Kidney (tissue), 22 donors: ENCODE measurements at places on chromosomes 4 and X. TPM values are rescaled to one million over a fixed set of nuclear protein-coding genes. Genes with fewer than 3 reads are reported as not detected.
A peak's percentile ranks its signal among the peaks of the same experiment; 100 is the strongest.

IL9R gene
- 0.88 TPM for total RNA-seq

TMSB15C gene
- total RNA-seq, result 1.5 TPM

ADH7 gene
- not detected for total RNA-seq

XAGE1A gene
- total RNA-seq, result not detected

L1CAM gene
- 71.9 TPM for total RNA-seq

PLP1 gene
- total RNA-seq, result 2.4 TPM

ABHD18 gene
- total RNA-seq, result 12.3 TPM

TCEAL3 gene
- total RNA-seq, result 34.2 TPM

MAGEE1 gene
- 4.3 TPM for total RNA-seq

GRCh38 chr4:73727685-73728084, 12.7 kb upstream of the CXCL8 start:
- peak; percentile 68 for DNase-seq

DNA sequence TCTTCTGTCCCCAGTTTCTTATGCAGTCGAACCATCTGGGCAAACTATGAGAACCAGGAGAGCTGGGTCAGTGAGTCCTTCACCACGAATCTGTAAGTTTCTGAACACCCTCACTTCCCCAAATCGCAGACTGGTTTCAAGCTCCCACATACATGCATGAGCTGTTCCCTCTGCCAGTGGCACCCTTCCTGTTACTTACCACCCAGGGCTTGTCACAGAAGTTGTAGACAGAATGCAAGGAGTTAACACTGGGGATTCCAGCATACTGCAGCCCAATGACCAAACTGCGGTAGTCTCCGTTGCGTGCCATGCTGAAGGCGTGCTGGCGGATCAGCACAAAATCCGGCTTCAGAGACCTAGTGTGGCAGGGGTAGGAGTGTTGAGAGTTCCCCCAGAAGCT, 14.6 kb downstream of the SYN1 start:
- DNase-seq, result no peak

DNA sequence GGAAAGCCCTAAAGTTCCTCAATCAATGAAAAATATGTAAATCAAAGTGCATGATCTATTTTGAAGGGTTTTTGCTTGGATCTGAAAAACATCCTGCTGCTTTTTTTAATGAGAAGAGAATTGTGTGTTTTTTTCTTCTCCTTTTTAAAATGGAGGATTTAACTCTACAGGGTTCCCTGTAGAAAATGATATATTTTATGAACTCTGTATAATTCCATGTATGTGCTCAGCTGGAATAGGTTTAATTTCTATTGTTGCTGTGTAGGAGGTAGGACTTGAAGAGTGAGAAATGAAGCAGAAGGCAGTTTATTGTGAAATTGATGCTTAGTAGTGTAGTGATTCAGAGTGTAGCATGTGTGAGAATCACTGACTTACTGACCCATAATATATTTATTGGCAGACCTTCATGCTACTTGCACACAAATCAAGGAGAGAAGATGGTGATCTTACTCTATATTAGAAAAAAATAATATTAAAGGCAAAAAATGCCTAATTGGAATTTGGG, 286.8 kb upstream of the FSTL5 start:
- DNase-seq, result no peak

GRCh38 chr4:169907705-169908104, 118.5 kb downstream of the MFAP3L start:
- DNase-seq, result no peak

GRCh38 chrX:94676285-94676684, 1002.3 kb downstream of the FAM133A start:
- no peak for DNase-seq

GRCh38 chr4:6087669-6088341, 69.6 kb upstream of the C4orf50 start:
- DNase-seq, result peak; percentile 62

DNA sequence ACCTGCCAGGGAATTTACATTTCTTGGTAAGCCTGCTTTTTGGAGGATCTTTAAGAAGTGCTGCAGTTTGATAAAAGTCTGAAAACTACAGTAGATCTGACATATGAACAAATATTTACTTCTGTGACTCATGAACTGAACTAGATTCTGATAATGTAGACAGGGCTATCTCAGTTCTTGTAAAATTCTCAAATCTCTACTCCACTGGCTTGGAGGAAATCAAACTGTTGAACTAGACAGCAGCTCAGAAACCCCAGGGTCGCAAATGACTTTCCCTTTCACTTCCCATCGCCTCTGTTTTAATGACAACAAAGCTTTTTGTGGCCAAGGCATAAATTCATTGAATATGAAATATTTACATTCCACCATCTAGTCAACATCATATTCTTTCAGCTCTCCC, 15.4 kb upstream of the OCIAD1 start:
- no peak for DNase-seq

GRCh38 chrX:115966920-115967319, 203.6 kb upstream of the AGTR2 start:
- DNase-seq, result peak; percentile 15

GRCh38 chrX:122565952-122566351, 618.1 kb upstream of the GRIA3 start:
- peak; percentile 16 for DNase-seq

GRCh38 chr4:121900132-121900983, 30.1 kb upstream of the BBS7 start:
- no peak for DNase-seq

DNA sequence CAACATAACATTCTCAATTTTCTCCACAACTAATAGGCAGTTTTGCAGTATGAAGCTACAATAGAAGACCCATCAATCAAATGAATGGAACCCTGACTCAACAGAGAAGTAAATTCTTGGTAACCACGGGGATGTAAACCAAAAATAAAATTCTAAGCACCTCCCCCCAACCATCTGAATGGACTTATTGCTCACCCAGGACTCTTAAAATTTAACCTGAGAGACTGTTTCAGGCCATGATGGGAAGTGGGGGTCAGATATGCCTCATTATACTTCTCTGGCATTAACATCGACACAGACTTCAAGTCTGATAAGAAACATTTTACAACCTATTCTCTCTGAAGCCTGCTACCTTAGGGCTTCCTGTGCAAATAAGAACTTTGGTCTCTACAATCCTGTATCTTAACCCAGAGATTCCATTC, 620.9 kb downstream of the TLL1 start:
- no peak for DNase-seq

DNA sequence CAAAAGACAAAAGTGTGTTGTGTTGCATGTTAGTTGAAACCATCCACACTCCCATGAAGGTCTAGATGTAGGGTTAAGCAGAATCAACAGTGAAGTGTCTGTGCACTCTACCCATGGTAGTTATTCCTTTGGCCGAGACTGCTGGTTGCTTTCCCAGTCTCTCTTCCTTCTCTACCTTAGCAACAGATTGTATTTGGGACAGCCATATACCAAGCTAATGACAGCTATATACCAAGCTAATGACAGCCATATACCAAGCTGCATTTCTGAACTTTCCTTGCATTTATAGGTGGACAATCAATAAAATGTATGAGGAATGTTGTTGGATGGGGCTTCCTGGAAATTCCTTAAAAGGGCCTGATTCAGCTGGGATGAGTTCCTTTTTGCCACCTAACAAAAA, 80.5 kb upstream of the ENPEP start:
- no peak for DNase-seq

- peak; percentile 16 for DNase-seq
Observed at GRCh38 chr4:143531380-143531779, 17.9 kb downstream of the SMARCA5 start.

GRCh38 chr4:184937030-184937710, 81.1 kb upstream of the HELT start:
- no peak for DNase-seq

- no peak for DNase-seq
Observed at GRCh38 chr4:176443117-176443516, 123.4 kb downstream of the SPCS3 start.

DNA sequence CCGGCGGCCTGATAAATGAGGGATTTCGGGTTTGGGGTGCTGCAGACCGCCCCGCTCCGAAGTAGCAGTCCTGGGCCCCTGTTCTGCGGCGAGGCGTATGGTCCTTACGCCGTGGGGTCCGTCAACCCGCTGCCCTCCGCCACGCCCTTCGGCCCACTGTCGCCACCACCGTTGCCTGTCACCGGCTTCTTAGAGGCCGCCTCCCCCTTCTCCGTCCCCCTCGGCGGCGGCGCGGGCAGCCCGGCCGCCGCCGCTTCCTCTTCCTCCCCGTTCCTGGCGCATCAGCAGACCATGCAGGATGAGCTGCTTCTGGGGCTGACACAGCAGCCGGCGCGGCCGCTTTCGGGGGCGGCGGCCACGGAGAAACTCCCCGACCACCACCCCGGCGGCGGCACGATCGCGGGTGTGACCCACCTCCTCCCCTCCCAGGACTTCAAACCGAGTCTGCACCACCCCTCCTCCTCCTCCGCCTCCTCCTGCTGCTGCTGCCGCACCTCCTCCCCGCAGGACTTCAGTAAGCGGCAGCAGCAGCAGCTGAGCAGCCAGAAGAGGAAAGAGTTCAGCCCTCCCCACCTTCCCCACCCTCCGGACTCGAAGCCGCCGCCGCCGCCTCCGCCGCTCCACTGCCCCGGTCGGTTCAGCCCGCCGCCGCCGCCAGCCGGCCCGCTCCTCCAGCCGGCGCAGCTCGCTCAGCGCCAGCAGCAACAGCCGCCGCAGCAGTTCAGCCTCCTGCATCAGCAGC, 549 bp downstream of the CPEB2 start:
- DNase-seq, result peak; percentile 76
